ENCODE measurements at places on chromosomes 4 and X.

DNA sequence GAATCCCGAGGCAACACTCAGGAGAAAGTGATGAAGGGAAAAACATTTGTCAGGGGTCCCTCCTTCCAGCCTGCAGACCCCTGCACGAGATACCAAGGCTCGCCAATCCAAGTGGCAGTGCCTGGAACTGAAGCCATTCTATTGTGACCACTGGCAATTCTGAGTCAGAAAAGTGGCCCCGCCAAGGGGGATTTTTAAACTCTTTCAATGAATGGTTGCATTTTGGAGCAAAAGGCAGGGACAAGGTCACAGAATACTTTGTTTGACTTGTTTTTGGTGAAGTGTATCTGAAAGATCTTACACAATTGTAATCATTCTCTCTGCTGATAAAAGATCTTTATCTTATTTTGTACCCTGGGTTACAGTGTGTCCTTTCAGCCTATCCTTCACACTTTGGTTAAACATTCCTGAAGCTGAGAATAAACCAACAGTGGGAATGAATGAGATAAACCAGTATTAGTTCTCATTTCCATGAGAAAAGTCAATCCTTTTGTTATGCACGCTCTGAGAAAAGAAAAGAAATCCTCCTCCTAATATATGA is 115.9 kb upstream of the PDLIM3 start:
- no peak for DNase-seq

- no peak for DNase-seq
These were observed 12.6 kb upstream of the SUPT20HL1 start for GRCh38 chrX:24347881-24348280.

GRCh38 chr4:87566276-87566675 is 37.1 kb upstream of the SPARCL1 start:
- no peak for DNase-seq

DNA sequence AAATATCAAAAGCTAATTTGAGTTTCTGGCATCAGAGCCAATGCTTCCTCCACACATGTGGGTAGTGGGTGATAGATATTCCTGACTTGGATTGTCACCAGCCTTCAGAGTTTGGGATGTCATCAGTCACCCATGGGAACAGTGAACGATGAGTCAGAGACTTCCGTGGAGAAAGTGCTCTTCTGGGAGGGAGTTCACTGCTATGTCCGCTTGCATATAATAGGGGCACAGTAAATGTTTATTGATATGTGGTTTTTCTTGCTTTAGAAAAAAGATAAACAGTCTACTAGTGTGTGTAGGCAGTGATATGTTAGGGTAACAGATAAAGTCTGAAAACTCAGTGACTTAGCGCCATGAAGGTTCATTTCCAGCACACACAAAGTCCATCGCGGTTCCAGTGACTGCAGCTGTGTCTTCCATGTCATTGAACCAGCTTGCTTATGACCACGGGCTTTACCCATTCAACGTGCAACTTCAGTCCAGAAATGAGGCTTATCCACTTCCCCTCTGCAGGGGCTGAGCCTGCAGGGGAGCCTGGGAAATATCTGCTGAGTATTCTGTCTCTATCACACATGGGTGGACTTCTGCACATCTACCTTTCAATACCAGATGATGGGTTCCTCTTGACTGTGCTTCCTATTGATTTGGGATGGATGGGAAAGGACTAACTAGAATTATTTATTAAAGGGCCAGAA is 87.7 kb upstream of the WWC2 start:
- DNase-seq = no peak

DNA sequence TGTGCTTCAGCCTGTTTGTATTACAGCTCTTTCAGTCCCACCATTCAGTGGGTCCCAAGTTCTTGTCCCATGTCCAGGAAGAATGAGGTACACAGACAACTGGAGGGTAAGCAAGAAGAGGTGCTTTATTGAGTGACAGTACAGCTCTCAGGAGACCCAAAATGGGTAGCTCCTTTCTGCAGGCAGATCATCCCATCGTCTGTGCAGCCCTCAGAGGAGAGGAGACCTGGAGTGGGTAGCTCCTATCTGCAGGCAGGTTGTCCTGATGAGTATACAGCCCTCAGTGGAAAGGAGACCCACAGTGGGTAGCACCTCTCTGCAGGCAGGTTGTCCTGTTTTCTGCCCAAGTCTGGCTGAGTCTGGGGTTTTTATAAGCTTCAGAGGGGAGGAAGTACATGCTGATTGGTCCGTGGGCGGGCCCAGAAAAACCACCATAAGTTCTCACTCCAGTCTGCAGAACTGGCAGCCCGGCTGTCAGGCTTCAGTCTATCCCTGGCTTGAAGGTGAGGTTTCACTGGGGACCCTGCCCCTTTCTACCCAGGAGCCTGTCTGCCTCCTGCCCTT is 18.0 kb downstream of the GRK4 start:
- DNase-seq = no peak

DNA sequence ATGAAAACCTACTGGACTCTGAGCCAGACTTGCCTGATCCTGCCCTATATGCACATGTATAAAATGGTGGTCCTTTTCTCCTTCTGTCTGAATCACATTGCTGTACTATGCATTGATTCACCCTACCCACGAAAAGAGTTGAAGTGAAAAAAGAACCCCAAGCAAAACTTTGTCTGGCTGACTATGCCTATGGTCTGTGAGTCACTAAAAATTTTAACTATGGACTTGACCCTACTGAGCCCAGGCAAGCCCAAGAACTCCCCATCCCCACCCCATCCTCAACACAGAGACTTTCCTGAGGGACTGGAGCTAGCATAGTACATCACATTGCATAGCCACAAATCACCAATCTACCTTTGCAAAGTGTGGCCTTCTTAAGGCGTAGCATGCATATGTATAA is 116.6 kb upstream of the TENM3 start:
- no peak for DNase-seq

Data from stimulated activated CD4-positive, alpha-beta T cell treated with anti-CD3 and anti-CD28 coated beads, Interleukin-1b, Interleukin-23, amount 100 ng/mL, for 4 hours (primary cell).